ENCODE measurements at places on chromosomes 11 and 22. TPM values are rescaled to one million over a fixed set of nuclear protein-coding genes. Genes with fewer than 3 reads are reported as not detected.
A peak's percentile ranks its signal among the peaks of the same experiment; 100 is the strongest.

- no peaks in the 10 kb centered on the region for H3K4me1 ChIP-seq
- no peak overlapping the region for H3K27ac ChIP-seq
- H3K27me3 ChIP-seq, result no peaks in the 10 kb centered on the region
- no peak overlapping the region for H3K4me3 ChIP-seq
- DNase-seq, result no peak
- H3K36me3 ChIP-seq, result no peaks in the 10 kb centered on the region
Measured at GRCh38 chr11:93099806-93100205, 98.0 kb downstream of the SLC36A4 start.

GRCh38 chr11:133919330-133920108, 37.2 kb downstream of the IGSF9B start:
- no peaks in the 10 kb centered on the region for H3K36me3 ChIP-seq
- H3K27me3 ChIP-seq, result no peaks in the 10 kb centered on the region
- H3K27ac ChIP-seq, result no peak overlapping the region

GRCh38 chr22:38118182-38118581, 7.7 kb upstream of the BAIAP2L2 start:
- H3K36me3 ChIP-seq, result no peaks in the 10 kb centered on the region
- no peak overlapping the region for H3K27ac ChIP-seq
- H3K27me3 ChIP-seq, result no peaks in the 10 kb centered on the region
- DNase-seq, result no peak
- no peak overlapping the region for H3K4me3 ChIP-seq
- peaks cover 7% of the 10 kb centered on the region for H3K4me1 ChIP-seq

- peak overlapping the region; percentile 15 for H3K4me3 ChIP-seq
- H3K36me3 ChIP-seq, result no peaks in the 10 kb centered on the region
- peak; percentile 73 for DNase-seq
Measured at GRCh38 chr22:46854125-46854870, 91.8 kb downstream of the TBC1D22A start.

DNA sequence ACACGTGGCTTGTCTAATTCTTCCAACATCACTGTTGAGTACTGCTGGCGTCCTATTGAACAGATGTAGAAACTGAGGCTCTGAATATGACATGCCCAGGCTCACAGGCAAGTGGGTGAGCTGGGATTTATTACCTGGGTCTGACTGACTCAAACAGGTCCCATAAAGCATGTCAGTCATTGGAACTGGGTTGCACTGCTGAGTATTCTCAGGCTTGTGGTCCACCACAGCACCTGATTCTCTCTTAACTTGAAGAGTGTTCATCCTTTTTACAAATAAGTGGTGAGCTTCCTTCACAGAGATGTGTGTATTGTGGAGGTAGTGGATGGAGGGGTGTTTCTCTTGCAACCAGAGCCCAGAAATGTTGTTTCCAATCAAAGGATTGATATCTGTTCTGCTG, 44.5 kb downstream of the SC5D start:
- H3K36me3 ChIP-seq, result no peaks in the 10 kb centered on the region
- H3K27ac ChIP-seq, result no peak overlapping the region
- no peak for DNase-seq
- H3K4me1 ChIP-seq, result peaks cover 3% of the 10 kb centered on the region

Gene CELF1
- 99.6 TPM for total RNA-seq

- H3K36me3 ChIP-seq, result peaks cover 13% of the 10 kb centered on the region
- H3K4me3 ChIP-seq, result no peak overlapping the region
- no peak for DNase-seq
- H3K4me1 ChIP-seq, result no peaks in the 10 kb centered on the region
Measured at GRCh38 chr22:19516378-19517170, 7.6 kb downstream of the CLDN5 start.

- no peak overlapping the region for H3K4me3 ChIP-seq
- H3K27ac ChIP-seq, result no peak overlapping the region
- no peaks in the 10 kb centered on the region for H3K27me3 ChIP-seq
Measured at GRCh38 chr11:44982496-44983062, 31.9 kb upstream of the TP53I11 start.

- no peak for DNase-seq
- no peak overlapping the region for H3K27ac ChIP-seq
- no peaks in the 10 kb centered on the region for H3K27me3 ChIP-seq
- no peak overlapping the region for H3K4me3 ChIP-seq
- no peaks in the 10 kb centered on the region for H3K4me1 ChIP-seq
Measured at GRCh38 chr11:80593648-80594374, 1153.0 kb upstream of the TENM4 start.

Gene TMPRSS13
- 4.7 TPM for total RNA-seq

Gene ACTN3
- not detected for total RNA-seq

Gene VPREB1
- not detected for total RNA-seq

DNA sequence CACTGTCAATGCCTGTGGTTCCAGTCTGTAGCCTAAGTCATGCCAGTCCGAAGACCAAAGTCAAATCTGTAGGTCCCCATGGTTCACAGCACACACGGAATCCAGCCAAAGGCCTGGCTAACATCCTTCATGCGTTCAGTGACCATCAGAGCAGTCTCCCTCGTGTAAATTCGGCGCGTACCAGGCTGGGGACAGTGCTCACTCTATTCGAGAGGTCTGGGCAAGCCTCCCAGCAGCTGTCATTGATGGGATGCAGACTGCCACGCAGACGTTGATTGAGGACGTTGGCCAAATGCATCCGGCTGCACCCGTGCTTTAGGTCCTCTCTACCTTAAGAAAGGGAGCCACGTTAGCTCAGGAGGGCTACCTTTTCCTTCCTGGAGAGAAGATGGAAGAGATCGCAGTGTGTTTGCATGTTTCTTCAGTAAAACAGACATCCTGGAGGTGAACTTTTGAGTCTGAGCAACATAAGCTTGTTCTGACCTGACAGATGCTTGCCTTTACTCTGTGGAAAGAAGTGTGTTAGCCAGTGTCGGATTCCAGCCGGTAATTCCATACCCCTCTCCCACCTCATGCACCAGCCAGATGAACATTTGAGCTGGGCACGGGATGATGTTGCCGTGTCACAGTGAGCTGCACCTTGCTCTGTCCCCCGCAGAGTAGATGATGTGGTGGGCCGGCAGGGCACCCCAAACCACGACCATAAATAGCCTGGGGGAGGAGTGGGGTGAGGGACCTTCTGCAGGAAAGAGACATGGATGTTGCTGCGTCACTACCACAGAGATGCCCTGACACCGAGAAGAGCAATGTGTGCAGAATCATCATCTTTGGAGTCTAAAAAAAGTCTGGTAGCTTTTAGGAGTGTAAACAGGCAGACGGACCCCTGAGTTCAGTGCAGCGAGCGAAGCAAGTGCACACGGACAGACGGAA, 12.2 kb downstream of the CTTN start:
- H3K4me3 ChIP-seq, result no peak overlapping the region
- no peak overlapping the region for H3K27ac ChIP-seq
- no peaks in the 10 kb centered on the region for H3K27me3 ChIP-seq
- no peak for DNase-seq
- peaks cover 89% of the 10 kb centered on the region for H3K36me3 ChIP-seq

- peak; percentile 32 for DNase-seq
- H3K4me1 ChIP-seq, result peaks cover 27% of the 10 kb centered on the region
- no peaks in the 10 kb centered on the region for H3K27me3 ChIP-seq
Measured at GRCh38 chr22:30969532-30970355, 679 bp downstream of the TUG1 start.

DNA sequence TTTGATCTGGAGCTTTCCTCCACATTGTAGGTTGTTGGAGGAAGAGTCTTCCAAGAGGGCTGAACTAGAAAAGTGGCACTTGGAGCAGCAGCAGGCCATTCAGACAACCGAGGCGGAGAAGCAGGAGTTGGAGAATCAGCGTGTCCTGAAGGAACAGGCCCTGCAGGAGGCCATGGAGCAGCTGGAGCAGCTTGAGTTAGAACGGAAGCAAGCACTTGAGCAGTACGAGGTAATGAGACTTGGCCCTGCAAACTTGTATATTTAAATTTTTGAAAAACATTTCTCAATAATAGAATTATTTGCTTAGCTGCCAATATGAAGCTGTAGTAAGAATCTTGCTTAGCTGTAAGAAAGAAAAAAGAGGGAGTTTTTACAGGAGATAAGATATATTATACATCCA, 84.0 kb downstream of the SWAP70 start:
- no peak overlapping the region for H3K4me3 ChIP-seq
- peaks cover 14% of the 10 kb centered on the region for H3K36me3 ChIP-seq
- peak overlapping the region; percentile 77 for H3K27ac ChIP-seq
- peaks cover 21% of the 10 kb centered on the region for H3K4me1 ChIP-seq

Gene SLC22A24
- not detected for total RNA-seq

Gene CATSPERZ
- not detected for total RNA-seq

DNA sequence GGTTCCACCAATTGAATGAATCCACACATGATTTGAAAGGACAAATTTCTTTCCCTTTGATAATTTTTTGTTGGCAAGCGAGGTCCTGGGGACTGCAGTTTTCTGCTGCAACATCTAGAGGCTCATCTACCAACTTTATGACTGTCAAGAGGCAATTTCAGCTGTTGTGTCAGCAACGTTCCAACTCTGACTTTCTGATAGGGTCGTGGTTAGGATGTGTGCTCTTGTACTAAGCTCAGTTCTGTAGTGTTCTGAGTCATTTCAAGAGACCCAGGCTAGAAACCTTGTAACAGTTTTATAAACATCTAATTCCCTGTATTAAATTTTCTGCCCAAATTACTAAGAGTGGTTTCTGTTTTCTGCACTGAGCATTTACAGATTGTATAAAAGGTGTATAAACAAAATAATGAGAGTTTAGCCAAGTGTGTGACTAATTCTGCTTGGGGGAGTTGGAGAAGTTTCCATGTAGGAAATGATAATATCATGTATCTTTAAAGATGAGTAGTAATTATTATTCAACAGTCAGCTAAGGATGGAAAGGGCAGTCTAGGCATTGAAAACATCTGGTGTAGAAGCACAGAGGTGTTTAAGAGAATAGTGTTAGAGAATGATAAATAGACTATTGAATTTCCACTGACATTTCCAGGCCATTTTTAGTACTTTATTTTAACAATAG, 72.2 kb downstream of the RBMXL2 start:
- H3K4me1 ChIP-seq, result no peaks in the 10 kb centered on the region
- no peak for DNase-seq
- no peaks in the 10 kb centered on the region for H3K36me3 ChIP-seq
- no peak overlapping the region for H3K4me3 ChIP-seq
- no peaks in the 10 kb centered on the region for H3K27me3 ChIP-seq
- H3K27ac ChIP-seq, result no peak overlapping the region

DNA sequence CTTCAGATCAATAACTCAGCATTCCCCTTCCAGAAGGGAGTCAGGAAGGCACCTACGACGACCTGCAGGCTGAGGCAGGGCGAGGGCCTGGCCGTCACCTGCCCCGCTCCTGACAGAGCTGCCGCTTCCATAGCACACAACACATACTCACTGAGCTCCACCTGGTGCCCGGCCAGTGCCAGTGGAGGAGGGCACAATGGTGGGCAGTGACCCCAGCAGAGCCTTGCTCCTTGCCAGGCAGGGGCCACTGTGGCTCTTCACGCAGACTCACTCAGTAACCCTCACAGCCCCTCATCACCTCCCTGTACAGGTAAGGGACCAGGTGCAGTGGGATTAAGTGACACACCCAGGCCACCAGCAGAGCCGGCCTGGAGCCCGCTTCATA, 24.6 kb downstream of the LRFN4 start:
- peaks cover 29% of the 10 kb centered on the region for H3K4me1 ChIP-seq
- H3K4me3 ChIP-seq, result no peak overlapping the region
- H3K27me3 ChIP-seq, result no peaks in the 10 kb centered on the region
- DNase-seq, result no peak

Gene TMPRSS4
- 3.8 TPM for total RNA-seq

DNA sequence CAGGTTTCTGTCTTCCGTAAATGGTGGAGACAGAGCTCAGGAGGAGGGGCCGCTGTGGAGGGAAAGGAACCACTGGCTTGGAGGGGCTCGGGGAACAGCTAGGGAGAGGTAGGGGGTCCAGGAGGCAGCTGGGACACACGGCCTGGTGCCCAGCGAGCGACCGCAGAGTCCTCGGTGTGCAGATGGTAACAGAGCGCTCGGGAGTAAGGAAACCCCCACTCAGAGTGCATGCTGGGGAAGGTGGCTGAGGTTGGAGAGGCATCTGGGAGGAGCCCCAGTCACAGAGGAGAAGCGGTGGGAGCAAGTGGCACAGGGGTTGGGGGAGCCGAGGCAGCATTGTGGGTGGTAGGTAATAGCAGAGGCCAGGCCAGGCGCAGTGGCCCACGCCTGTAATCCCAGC, 10.8 kb upstream of the NCF4 start:
- H3K4me1 ChIP-seq, result no peaks in the 10 kb centered on the region
- no peak overlapping the region for H3K27ac ChIP-seq
- no peak overlapping the region for H3K4me3 ChIP-seq
- H3K27me3 ChIP-seq, result no peaks in the 10 kb centered on the region
- no peaks in the 10 kb centered on the region for H3K36me3 ChIP-seq

- no peak overlapping the region for H3K27ac ChIP-seq
- no peaks in the 10 kb centered on the region for H3K4me1 ChIP-seq
- H3K36me3 ChIP-seq, result no peaks in the 10 kb centered on the region
- no peak for DNase-seq
- no peak overlapping the region for H3K4me3 ChIP-seq
Measured at GRCh38 chr11:119518746-119519730, 96.1 kb upstream of the THY1 start.

Gene POU2AF2
- not detected for total RNA-seq

DNA sequence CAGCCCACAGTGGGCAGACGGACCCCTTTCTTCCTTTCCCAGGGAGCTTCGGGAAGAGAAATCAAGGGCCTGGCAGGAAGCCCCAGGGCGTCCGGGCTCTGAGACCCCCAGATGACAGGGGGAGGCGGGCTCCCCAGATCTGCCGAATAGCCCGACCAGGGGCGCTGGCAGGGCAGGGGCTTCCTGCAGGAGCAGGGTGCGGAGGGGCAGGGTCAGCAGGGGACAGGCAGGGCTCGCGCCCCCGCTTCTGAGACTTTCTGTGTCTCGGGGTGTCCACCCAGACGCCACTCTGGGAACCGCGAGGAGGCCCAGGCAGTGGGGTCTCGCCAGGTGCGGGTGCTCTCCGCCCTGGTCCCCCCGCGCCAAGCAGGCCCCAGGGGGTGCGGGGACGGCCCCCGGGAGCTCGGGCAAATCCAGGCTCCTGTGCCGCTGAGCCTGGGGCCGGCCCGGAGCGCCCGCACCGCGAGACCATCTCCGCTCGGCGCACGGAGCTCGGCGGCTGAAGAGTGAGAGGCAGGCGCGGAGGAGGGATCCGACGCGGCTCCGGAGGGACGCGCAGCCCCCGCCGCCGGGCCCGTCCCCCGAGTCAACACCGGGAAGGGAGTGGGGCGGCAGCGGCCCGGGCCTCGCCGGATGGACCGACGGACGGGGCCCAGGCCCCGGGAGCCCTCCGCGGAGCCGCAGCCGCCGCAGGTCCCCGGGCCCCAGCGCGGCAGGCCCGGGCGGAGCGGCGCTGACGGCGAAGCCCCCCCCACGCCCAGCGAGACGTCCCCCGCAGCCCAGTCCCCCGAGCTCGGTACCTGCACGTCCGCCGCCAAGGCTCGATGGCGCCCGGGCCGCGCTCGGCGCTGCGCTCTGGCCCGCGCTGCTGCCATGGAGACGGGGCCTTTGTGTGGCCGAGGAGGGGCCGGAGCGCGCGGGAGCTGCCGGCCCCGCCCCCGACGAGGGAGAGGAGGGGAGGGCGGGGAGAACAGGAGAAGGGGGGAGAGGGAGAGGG, at the start of gene PLXNB2:
Gene PLXNB2 (minus strand): TSS at position 894 of the 997 bp plus-strand sequence. CDS start 17,062 bp downstream, outside the sequence.
- peaks cover 3% of the 10 kb centered on the region for H3K36me3 ChIP-seq
- peaks cover 66% of the 10 kb centered on the region for H3K4me1 ChIP-seq
- peak within 1 kb of the TSS; percentile 94 for H3K27ac ChIP-seq
- no peaks in the 10 kb centered on the region for H3K27me3 ChIP-seq

Gene A4GALT
- total RNA-seq, result 30.0 TPM

- DNase-seq, result peak; percentile 52
- peaks cover 3% of the 10 kb centered on the region for H3K4me1 ChIP-seq
- no peaks in the 10 kb centered on the region for H3K27me3 ChIP-seq
- no peak overlapping the region for H3K27ac ChIP-seq
Measured at GRCh38 chr11:120956710-120957495, 67.0 kb upstream of the TBCEL start.

GRCh38 chr22:29275819-29276565, 7.9 kb downstream of the EWSR1 start:
- no peak overlapping the region for H3K4me3 ChIP-seq
- H3K27ac ChIP-seq, result no peak overlapping the region
- H3K36me3 ChIP-seq, result peaks cover 65% of the 10 kb centered on the region
- H3K27me3 ChIP-seq, result no peaks in the 10 kb centered on the region
- no peak for DNase-seq

All from upper lobe of left lung (tissue), 6 donors.